K562 (cell line): ENCODE measurements at places on chromosomes 1 and 21. TPM values are rescaled to one million over a fixed set of nuclear protein-coding genes. Genes with fewer than 3 reads are reported as not detected.

DNA sequence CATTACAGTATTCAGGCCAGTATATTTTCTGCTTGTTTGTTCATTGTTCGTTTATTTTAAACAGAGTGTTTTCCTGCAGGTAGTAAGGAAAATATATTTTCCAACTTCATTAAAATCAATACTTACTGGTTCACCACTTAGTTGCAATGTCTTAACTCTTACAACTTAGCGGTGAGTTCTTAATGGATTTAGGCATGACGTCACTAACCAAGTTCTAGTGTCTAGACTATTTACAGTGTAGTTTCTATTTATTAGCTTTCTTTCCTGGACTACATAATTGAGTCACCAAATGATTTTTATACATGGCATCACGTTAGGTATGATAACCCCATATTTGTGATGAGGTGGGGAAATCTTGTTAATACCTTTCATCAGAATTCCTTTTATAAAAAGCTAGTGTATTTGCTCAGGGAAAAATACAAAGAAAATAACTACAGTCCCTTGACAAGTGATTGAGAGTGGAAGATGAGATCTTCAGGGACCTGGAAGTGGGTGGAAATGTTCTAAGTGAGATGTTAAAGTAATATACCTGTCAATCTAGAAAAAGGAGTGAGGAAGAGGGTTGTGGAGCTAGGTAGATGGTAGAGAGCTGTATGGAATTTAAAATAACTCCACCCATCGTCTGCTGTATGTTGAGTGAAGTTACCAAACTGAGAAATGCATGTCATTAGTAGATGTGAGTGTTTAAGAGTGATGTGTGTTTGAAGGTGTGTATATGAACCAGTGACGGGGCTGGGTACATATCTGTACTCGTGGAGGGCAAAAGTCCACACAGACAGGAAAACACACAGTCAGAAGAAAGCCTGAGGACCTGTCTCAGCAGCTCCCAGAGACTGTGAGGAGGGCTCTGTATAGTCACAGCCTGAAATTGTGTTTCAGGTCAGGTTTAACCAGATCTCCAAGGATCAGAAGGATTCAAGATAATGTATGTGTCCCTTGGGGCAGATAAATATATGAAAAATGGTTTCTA, 197.6 kb upstream of the ADAMTS5 start:
- H3K27me3 ChIP-seq = no peaks in the 10 kb centered on the region
- no peaks in the 10 kb centered on the region for H3K4me1 ChIP-seq
- no peak overlapping the region for H3K27ac ChIP-seq

DNA sequence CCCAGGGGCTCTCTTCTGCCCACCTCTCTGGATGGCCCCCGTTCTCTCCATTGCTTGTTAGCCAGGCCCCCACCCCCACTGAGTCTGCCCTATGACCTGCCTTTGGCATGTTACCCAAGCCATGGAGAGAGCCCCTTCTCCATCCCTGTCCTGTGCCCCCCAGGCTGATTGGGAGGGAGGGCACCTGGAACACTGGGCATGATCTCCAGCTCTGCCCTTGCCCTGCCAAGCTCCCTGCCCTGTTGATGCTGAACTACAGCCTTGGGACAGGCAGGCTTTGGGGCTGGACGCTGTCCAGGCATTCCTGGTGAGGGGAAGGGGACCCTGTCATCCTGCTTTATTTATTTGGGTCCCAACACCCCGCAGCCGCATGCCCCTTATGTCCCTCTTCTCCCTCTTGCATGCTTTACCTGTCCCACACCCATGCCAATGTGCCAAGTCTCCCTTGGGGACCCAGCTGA, 10.7 kb downstream of the TRIM46 start:
- H3K36me3 ChIP-seq = no peaks in the 10 kb centered on the region
- no peak overlapping the region for H3K27ac ChIP-seq
- no peak for DNase-seq
- no peaks in the 10 kb centered on the region for H3K27me3 ChIP-seq
- H3K4me1 ChIP-seq = peaks cover 38% of the 10 kb centered on the region

GRCh38 chr1:2241820-2242219, 13.7 kb downstream of the SKI start:
- H3K27me3 ChIP-seq = no peaks in the 10 kb centered on the region
- no peak overlapping the region for H3K27ac ChIP-seq
- H3K36me3 ChIP-seq = peaks cover 38% of the 10 kb centered on the region; the same call in 1 of the 3 replicates
- DNase-seq = no peak
- no peaks in the 10 kb centered on the region; the same call in 1 of the 3 replicates for H3K4me1 ChIP-seq
- H3K4me3 ChIP-seq = no peak overlapping the region

GRCh38 chr1:27872802-27873551, 633 bp downstream of the THEMIS2 start:
- H3K27ac ChIP-seq = no peak overlapping the region
- no peaks in the 10 kb centered on the region for H3K27me3 ChIP-seq
- H3K4me1 ChIP-seq = peaks cover 43% of the 10 kb centered on the region
- peaks cover 2% of the 10 kb centered on the region; the same call in 1 of the 3 replicates for H3K36me3 ChIP-seq

KRTAP20-4 gene
- total RNA-seq = not detected in 2 replicates

ANGPTL1 gene
- 0.04 TPM in 1 of 2 replicates, not detected in the other for total RNA-seq

KRTAP22-2 gene
- total RNA-seq = not detected in 2 replicates

TUT4 gene
- total RNA-seq = 38.7 and 39.3 TPM in 2 replicates

HCRTR1 gene
- total RNA-seq = not detected in 2 replicates

DNA sequence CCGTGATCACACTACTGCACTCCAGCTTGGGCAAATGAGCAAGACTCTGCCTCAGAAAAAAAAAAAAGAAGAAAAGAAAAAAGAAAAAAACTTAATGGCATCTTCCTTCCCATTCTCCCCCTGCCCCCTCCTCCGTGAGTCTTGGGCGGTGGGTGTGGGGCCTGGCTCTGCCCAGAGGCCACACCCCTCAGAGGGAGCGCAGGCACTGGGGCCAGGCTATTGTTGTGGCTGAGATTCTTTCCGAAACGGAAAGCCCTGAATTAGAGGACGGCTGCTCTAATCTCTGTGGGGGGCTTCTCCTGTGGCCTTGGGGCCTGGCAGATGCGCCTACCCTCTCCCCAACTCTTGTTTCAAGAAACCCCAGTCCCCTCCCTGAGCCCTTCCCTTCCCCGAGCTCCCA, 4.1 kb upstream of the FAM110D start:
- H3K4me1 ChIP-seq = peaks cover 4% of the 10 kb centered on the region; the same call in 1 of the 3 replicates
- no peaks in the 10 kb centered on the region for H3K36me3 ChIP-seq
- no peaks in the 10 kb centered on the region for H3K27me3 ChIP-seq
- no peak for DNase-seq

EPS8L3 gene
- total RNA-seq = 0.42 and 0.51 TPM in 2 replicates

WDR64 gene
- not detected in 2 replicates for total RNA-seq

AMY1B gene
- total RNA-seq = not detected in 2 replicates

DNA sequence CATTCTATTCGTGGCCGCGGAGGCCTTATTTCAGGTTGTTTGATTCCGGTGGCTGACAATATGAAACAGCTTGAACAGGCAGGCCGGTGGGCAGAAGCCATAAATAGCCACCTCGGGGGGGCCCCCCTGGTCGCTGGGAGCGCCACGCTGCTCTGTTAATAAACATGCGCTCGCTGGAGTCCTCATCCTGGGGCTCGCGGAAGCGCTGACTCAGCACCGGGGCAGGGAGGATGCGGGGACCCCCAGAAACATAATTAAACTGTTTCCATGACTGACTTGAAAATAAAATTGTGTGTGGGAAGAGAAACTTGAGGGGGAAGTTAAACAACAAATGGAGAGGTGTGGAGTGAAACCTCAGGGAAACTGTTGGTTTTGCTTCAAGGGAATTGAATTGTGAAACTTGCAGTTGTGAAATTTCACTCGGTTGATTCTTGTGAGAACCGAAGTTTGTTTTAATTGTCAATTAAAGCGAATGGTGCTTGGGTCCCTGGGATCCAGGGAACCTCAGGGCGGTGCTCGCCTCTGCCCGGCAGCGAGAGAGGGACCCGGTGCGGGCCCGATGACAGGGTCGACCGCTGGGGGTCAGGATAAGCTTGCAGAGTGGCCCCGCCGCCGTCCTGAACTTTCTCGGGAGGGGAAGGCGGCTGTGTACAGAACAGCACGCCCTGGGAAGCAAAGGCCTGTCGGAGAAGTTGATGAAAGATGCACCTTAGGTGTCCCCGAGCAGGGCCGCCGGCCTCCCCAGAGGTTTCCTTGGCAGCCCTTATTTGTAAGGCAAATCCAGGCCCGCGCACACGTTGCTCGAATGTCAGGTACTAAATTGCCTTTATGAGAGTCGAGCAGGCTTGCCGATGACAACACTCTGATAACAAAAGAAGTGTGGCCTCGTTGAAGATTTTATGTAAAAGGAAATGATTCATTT, 176.9 kb upstream of the LMO4 start:
- H3K27me3 ChIP-seq = peaks cover 43% of the 10 kb centered on the region
- no peak overlapping the region for H3K27ac ChIP-seq
- H3K4me3 ChIP-seq = no peak overlapping the region
- DNase-seq = peak; percentile 44

RFX5 gene
- 32.7 and 36.1 TPM in 2 replicates for total RNA-seq

- H3K27me3 ChIP-seq = no peaks in the 10 kb centered on the region
- no peaks in the 10 kb centered on the region; the same call in 2 of the 3 replicates for H3K36me3 ChIP-seq
- H3K4me1 ChIP-seq = peaks cover 28% of the 10 kb centered on the region; the same call in 2 of the 3 replicates
- DNase-seq = no peak
- 0 out of 3 replicates have a peak overlapping the region, but pooled peaks have one; percentile 1 for H3K27ac ChIP-seq
- no peak overlapping the region for H3K4me3 ChIP-seq
These were observed 21.3 kb upstream of the TLCD4 start for GRCh38 chr1:95095833-95096217.

MROH9 gene
- total RNA-seq = not detected in 2 replicates

LCK gene
- 0.38 and 0.47 TPM in 2 replicates for total RNA-seq

DNA sequence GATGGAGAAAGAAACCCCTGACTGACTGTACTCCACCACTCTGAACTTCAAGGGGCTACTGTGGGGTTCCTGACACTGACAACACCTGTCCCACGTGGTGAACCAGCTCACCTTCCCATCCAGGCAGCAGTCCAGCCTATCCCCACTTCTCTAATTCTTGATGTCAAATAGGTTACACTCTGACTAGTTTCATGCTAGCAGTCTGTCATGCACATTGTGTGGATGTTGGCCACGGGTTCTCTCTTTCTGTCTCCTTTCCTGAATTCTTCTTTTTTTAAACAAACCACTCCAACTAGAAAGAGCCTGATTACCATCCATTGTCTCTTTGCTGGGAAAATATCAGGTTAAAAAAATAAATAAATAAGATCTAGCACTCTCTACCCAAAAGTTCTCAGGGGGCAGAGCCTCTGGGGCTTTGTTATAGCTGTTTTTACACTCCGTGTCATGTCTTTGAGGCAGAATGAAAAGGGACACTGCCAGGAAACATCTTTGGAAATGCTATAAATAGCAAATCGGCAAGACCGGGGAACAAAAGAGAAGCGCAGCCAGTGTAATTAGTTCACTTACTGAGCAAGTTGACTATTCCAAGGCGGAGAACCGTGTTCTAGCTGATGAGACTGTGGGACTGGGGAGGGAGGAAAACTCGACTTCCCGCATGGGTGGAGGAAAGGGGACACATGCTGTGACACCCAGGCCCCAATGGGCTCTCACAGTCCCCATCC, 356.1 kb downstream of the OMA1 start:
- no peaks in the 10 kb centered on the region for H3K4me1 ChIP-seq
- H3K27ac ChIP-seq = no peak overlapping the region
- no peaks in the 10 kb centered on the region for H3K27me3 ChIP-seq

LGR6 gene
- 0.20 and 0.31 TPM in 2 replicates for total RNA-seq

TMEM54 gene
- total RNA-seq = 13.1 and 15.1 TPM in 2 replicates

- no peaks in the 10 kb centered on the region for H3K36me3 ChIP-seq
- peak; percentile 26 for DNase-seq
- H3K4me1 ChIP-seq = no peaks in the 10 kb centered on the region
- H3K27me3 ChIP-seq = no peaks in the 10 kb centered on the region
- no peak overlapping the region for H3K4me3 ChIP-seq
- no peak overlapping the region for H3K27ac ChIP-seq
These were observed 45.4 kb upstream of the IGSF21 start for GRCh38 chr1:18062185-18062584.

DNA sequence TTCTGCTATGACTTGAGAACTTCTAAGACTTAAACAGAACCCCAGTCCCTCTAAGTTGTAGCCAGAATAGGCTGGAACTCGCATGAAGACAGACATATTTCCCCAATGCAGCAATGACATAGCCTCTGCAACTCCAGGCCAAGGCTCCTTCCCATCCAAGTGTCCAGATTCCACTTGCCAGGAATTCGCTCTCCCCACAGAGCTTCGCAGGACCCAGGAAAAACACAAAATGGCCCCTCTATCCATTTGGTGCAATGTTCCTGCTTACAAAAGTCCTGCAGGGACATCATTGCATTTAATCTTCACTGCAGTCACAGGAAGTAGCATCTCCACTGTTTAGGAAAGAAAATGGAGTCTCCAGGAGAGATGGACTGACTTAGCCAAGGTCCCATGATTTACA, 147.5 kb upstream of the KLHDC7A start:
- DNase-seq = no peak
- no peaks in the 10 kb centered on the region for H3K4me1 ChIP-seq
- H3K27ac ChIP-seq = no peak overlapping the region
- H3K4me3 ChIP-seq = no peak overlapping the region

DNA sequence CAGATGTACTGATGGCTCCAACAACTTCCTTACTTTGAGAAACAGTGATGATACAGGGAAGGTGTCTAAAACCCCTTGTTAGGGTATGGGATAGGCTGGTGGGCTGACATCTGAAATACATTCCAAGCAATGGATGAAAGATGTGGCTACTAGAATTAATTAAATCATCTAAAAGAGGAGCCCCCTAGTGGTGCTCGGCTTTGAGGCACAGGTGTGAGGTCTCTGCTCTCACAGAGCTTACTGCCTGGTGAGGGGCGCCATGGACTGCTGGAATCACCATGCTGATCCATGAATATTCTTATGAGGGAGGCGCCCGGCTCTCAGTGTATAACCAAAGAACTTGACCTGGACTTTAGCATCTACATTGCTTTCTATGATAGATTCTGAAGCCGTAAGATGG, 48.5 kb downstream of the GNG4 start:
- peaks cover 63% of the 10 kb centered on the region for H3K27me3 ChIP-seq
- DNase-seq = peak; percentile 40
- H3K27ac ChIP-seq = no peak overlapping the region
- H3K4me3 ChIP-seq = no peak overlapping the region
- H3K4me1 ChIP-seq = no peaks in the 10 kb centered on the region

GRCh38 chr1:145935708-145936107, 8.4 kb upstream of the RBM8A start:
- peaks cover 16% of the 10 kb centered on the region; the same call in 1 of the 3 replicates for H3K36me3 ChIP-seq
- no peak for DNase-seq
- H3K4me1 ChIP-seq = peaks cover 4% of the 10 kb centered on the region; the same call in 1 of the 2 replicates
- H3K4me3 ChIP-seq = no peak overlapping the region
- H3K27ac ChIP-seq = no peak overlapping the region

LCE2A gene
- not detected in 2 replicates for total RNA-seq

STK40 gene
- 90.1 and 94.3 TPM in 2 replicates for total RNA-seq

- peaks cover 62% of the 10 kb centered on the region for H3K36me3 ChIP-seq
- no peak for DNase-seq
- H3K27ac ChIP-seq = no peak overlapping the region
- no peaks in the 10 kb centered on the region for H3K27me3 ChIP-seq
- no peaks in the 10 kb centered on the region for H3K4me1 ChIP-seq
- H3K4me3 ChIP-seq = no peak overlapping the region
These were observed 6.1 kb downstream of the HSPA13 start for GRCh38 chr21:14376854-14377253.

GRCh38 chr1:171718216-171718615, 23.6 kb downstream of the VAMP4 start:
- H3K27ac ChIP-seq = no peak overlapping the region
- no peaks in the 10 kb centered on the region for H3K4me1 ChIP-seq
- H3K27me3 ChIP-seq = no peaks in the 10 kb centered on the region
- H3K36me3 ChIP-seq = peaks cover 7% of the 10 kb centered on the region; the same call in 2 of the 3 replicates

DCST1 gene
- not detected in 2 replicates for total RNA-seq
